ENCODE measurements at places on chromosomes 5 and 9.

DNA sequence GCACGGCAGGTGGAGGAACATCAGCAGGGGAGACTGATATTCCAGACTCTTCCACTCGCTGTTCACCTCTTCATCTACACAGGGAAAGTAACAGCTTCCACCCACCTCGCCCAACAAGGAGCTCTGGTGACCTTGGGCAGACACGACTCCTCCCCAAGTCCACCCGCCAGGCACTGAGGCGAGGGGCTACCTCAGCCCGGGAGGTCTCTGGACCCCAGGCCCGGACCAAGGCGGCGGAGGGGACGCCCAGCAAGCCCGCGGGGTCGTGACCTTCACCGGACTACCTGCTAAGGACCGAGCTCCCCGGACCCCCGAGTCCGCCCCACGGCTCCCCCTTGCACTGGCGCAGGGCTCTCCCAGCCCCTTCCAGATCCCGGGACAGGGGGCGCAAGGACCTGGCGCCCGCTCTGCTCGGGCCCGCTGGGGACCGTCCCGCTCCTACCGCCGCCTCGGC, 70.2 kb upstream of the LPCAT1 start:
- no peak for DNase-seq

GRCh38 chr9:14888272-14888671, 22.0 kb downstream of the FREM1 start:
- DNase-seq = no peak

GRCh38 chr9:113899205-113899604, 23.1 kb downstream of the ZNF618 start:
- DNase-seq = no peak

DNA sequence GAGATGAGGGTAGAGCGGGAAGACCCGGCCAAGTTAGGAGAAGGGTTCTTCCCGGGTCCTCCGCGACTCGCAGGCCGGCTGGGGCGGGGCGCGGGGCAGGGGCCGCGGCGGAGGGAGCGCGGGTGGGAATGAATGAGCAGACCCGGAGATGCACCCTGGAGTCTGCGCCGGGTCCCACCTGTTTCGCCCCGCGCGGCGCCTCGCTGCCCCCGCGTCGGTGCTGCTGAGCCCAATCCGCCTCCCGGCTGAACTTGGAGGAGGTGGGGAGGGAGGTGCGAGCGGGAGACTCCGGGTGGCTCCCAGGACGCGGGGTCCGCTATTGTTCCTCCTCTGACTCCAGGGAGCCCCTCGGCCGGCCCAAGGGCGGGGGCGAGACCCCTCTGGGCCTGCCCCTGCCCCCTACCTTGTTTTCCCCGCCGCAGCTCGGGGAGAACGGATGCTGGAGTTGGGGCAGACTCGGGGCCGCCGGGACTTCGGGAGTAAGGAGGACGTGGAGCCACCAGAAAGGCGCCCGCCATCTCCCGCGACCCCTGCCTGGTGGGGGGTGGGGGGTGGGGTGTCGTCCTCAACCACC, 659 bp downstream of the RAI14 start:
- DNase-seq = no peak

DNA sequence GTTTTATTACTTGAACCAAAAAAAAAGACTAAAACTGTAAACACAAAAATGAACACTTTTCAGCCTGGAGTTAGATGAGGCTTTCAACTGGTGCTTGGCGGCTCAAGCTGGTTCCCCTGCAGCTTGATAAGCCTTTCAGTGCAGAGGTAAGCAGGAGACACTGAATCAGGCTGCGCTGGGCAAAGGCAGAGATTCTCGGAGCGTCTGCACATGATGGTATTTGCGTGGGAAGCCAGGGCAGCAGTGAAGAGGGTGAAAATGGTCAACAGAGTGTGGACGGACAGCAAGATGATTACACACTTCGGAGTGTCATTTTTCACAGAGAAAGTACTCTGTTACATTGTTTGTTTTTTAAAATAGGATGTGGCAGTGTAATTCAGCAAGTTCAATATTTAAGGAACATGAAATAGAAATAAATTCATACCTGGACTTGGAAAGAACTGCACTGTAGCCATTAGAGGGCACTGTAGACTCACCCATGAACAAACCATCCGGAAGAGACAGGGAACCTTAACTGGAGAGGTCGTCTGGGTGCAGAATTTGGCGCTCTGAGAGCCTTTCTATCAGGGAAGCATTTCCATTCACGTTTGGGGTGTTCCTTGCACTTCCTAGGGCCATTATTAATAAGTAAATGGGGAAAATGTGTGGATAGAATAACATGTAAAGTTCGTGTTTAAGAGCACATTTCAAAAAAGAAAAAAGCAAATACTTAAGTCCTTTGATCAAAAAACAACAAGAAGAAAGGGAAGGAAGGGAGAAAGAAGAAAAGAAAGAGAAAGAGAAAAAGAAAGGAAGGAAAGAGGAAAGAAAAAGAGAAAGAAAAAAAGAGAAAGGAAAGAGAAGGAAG, 69.8 kb downstream of the ICE1 start:
- DNase-seq = peak; percentile 7

- no peak for DNase-seq
Observed at GRCh38 chr9:93061791-93062763, 3.6 kb downstream of the SUSD3 start.

GRCh38 chr5:9615331-9615730, 14.8 kb downstream of the TAS2R1 start:
- no peak for DNase-seq

DNA sequence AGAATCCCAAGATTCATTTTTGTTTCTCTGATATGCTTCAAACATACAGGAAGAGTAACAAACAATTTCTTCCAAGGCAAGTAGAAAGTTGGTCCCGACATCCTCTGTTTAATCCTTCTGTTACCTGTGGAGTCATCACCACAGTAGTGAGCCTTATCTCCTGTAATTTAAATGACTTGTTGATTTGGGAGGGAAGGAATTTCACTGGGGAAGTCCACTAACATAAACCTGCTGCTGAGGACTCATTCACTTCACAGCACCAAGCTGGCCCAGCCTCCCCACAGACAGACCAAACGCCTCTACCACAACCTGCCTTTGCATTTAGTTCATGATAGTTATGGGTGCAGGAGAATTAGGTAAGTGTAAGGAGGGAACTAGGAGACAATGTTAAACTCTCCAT, 63.2 kb downstream of the PRKACG start:
- DNase-seq = no peak

- DNase-seq = peak; percentile 11
Observed at GRCh38 chr9:121992571-121993212, 100.4 kb downstream of the TTLL11 start.

DNA sequence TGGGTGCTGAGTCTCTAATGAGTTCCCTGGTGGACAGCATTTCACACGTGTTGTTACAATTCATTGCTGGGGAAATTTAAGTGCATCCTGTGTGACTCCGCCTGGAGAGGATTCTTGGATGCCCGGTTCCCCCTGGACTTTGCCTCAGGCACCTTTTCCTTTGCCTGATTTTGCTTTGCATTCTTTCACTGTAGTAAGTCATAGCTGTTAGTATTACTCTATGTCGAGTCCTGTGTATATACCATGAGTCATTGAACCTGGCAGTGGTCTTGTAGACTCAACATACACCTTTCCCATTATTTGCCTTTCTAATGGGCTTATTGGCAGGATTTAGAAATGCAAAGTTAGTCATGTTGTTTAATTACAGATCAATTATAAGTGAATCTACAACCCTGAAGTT, 81.9 kb upstream of the DHFR start:
- no peak for DNase-seq

- no peak for DNase-seq
Observed at GRCh38 chr9:101509572-101509971, 24.1 kb upstream of the RNF20 start.

- DNase-seq = no peak
Observed at GRCh38 chr5:74415695-74416102, 224.8 kb downstream of the ENC1 start.

DNA sequence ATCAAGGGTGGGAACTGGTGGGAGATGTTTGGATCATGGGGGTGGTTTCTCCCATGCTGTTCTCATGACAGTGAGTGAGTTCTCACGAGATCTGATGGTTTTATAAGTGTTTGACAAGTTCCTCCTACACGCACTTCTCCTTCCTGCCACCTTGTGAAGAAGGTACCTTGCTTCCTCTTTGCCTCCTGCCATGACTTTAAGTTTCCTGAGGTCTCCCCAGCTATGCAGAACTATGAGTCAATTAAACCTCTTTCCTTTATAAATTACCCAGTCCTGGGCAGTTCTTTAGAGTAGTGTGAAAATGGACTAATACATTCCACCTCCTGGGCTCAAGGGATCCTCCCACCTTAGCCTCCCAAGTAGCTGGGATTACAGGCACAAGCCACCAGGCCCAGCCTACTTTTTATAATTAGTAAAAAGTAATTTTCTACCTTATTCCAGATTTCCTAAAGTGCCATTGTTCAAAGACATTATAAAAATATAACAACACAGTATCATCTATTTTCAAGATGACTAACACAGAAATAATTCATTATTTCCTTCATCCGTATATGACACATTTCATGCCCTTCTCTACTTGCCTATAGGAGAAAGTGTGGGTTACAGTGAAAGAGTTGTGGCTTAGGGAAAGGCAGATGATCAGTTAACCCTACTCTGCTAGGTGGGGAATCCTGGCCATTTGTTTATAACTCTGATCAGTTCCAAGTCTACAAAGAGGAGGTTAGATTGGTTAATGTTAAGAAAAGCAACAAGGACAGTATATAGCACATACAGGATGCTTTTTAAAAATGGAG, 99.9 kb downstream of the TTC39B start:
- DNase-seq = no peak

DNA sequence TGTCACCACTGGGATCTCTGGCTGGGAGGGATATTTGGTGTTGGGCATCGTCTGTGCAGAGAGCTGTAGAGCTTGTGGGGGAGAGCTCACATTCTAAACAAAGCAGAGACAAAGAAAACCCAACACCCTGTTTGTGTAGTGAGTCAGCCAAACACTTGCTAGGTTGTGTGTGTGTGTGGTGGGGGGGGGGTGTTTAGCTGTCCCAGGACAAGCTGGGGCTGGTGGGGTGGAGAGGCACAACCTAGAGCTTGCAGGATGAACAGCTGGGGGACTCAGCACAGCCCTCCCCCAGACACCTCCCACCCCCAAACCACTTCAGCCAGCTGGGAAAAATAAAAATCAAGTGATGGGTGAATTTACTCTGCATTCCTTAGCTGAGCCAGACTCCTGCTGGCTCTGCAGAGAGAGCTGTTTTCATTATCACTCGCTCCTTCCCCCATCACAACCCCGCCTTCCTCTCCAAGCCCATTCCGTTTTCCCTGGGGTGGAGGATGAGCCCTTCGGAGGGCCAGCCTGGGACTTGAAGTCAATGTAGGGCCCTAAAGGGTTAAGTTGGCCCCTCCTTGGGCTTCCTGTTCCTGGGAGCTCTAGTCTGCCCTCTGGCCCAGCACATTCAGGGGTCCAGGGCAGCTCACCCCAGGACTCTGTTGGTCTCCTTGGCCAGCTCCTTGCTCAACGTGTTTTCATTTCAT, 2.6 kb downstream of the OLFML2A start:
- peak; percentile 45 for DNase-seq

DNA sequence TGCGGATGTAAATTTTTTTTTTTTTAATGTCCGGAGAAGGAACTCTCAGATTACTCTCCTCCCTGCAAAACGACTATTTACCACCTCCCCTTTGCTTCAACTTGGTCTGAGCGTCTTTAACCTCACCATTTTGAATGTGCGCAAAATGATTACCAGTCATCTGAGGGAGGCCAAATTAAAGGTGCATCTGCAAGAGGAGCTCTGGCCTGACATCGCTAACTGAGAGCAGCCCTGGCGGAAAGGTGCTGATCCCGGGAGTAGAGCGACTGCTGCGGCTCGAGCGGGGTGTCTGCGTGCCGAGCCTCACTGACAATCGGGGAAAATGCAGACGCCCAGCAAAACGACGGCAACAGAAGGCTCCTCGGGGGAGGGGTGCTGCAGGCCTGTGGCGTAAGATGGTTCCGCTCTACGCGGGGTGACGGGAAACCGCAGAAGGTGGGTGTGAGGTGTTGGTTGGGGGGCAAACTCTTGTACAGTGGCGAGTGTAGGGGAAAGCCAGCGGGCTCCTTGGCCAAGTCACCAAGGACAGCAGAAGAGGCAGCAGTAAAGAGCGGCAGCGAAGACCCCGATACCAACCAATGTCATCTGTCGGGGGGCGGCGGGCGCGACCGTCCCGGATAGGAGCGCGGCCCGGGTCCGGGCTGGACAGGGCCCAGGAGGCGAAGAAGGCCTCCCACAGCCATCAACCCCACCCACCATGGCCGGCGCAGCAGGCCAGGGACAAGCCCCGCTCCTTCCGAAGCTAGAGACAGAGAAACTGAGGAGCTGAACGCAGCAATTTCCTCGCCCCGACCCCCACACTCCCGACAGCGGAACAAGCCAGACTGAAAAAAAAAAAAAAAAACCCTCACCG, 557 bp downstream of the PJA2 start:
- peak; percentile 93 for DNase-seq

GRCh38 chr5:141182248-141182647, at the start of gene PCDHB16:
Gene PCDHB16, plus strand, starts transcription at chr5:141182387. Its CDS starts 173 bp downstream, at chr5:141182560.
- no peak for DNase-seq

GRCh38 chr5:54518146-54518817, 723 bp downstream of the SNX18 start:
- peak; percentile 54 for DNase-seq

GRCh38 chr9:74644023-74644422, 146.9 kb downstream of the RORB start:
- DNase-seq = no peak

GRCh38 chr5:157356576-157356975, 90.7 kb downstream of the CYFIP2 start:
- DNase-seq = no peak

DNA sequence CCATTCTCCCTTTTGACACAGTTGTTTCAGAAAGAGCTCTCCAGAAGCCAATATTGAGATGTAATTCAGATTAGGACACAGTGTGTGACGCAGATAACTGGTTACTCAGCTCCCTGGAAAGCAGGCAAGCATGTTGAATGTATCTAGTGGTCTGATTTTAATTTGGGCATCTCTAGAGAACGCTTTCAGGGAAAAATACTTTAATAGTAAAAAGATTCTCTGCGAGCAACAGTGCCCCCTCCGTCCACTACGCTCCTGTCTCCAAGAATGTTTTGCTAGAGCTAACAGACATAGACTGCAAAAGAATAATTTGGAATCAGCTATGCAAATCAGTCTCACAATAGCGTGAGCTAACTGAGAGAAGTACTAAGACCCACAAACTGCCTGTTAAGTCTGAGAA, 23.3 kb downstream of the CFAP90 start:
- no peak for DNase-seq

GRCh38 chr5:149028984-149029383, 33.9 kb downstream of the SH3TC2 start:
- no peak for DNase-seq

DNA sequence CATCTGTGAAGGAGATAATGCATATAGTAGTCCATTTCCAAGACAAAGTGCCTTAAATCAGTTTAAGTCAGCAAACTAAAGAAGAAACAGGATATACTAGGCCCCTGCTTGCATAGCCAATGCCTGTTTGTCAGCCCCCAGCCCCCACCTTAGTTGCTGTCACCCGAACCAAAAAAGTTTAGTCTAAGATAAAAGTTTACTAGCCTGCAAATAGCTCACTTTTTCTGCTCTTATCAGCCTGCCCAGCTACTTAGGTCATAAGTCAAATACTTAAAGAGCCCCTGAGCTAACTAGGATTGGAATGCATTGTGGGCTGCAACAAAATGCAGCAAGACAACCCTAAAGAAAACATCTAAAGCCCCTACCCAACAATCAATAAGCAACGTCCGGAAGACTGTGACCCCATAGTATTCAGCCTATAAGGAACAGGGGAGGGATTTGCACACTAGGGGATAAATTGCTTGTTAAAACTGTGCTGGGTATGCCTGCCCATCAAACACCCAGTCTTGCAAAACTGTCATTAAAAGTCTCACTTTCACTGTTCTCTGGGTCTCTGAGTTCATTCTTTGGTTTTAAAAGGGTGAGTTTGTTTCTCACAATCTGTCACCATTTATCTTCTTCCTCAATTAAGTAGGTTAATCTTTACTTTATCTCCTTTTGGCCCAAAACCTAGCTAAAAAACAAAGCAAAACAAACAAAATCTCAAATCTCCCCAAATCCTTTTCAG, 92.4 kb upstream of the CEP78 start:
- DNase-seq = no peak

Data from stimulated activated effector memory CD8-positive, alpha-beta T cell treated with anti-CD3 and anti-CD28 coated beads, Interleukin-12 subunit alpha, Interleukin-12 subunit beta, amount 100 ng/mL, for 72 hours (primary cell).